ENCODE measurements at places on chromosomes 1 and 21.

- no peaks in the 10 kb centered on the region for H3K4me1 ChIP-seq
- H3K36me3 ChIP-seq, result no peaks in the 10 kb centered on the region
- DNase-seq, result peak; percentile 38
Measured at GRCh38 chr1:37434292-37435225, 39.8 kb upstream of the ZC3H12A start.

DNA sequence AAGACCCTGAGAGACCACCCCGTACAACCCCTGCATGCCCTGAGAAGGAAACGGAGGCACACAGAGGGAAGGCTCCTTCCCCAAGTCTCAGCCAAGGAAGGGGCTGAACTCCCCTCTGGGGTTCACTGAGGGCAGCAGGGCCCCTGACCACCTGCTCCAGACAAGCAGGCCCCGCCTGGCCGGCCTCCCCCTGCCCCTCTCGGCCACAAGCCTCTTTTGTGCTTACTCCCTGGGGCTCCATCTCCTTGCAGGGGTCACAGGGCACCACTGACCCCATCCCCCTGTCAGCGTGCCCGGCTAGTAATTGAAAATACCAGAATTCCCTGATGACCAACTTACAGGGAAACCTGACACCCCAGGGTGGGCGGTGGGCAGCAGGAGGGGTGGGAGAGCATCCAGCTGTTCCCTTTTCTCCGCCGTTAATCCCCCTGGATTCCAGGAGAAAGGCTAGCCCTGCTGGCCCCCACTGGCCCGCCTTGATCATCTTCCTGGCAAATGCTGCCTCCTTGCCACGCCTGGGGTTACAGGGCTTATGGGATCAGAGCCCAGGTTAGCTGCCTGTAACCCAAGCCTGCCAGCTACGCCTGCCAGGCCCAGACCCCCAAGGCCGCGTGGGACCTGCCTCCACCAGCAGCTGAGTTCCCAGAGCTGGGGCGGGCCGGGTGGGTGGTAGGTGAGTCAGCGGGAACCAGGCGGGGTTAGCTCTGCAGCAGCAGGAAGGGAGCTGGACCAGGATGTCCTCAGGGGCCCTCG is 96.1 kb downstream of the LACTBL1 start:
- DNase-seq, result no peak
- no peaks in the 10 kb centered on the region for H3K4me1 ChIP-seq
- no peak overlapping the region for H3K27ac ChIP-seq
- H3K4me3 ChIP-seq, result no peak overlapping the region
- no peaks in the 10 kb centered on the region for H3K27me3 ChIP-seq
- H3K36me3 ChIP-seq, result peaks cover 4% of the 10 kb centered on the region

GRCh38 chr1:234827181-234827580 is 217.2 kb upstream of the IRF2BP2 start:
- H3K36me3 ChIP-seq, result no peaks in the 10 kb centered on the region
- no peak overlapping the region for H3K27ac ChIP-seq
- H3K4me1 ChIP-seq, result no peaks in the 10 kb centered on the region
- H3K4me3 ChIP-seq, result no peak overlapping the region
- no peaks in the 10 kb centered on the region for H3K27me3 ChIP-seq
- DNase-seq, result no peak

DNA sequence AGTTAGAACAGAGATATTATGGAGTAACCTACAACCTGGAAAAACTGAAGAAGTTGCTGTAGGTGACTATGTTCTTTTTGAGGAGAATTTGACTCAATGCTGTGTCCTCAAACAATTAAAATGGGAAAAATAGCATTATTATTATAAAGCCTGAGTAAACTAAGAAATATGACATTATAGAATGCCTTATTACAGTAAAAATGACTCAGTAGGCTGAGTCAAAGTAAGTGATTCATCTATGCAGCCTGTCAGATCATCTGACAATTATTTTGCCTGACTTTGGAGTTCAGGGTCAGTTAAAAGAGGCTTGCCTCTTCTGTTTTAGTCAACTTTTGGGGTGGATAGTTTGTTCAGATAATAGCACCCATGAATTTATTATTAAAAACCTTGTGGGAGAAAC is 150.8 kb upstream of the PTGFR start:
- no peak overlapping the region for H3K4me3 ChIP-seq
- no peaks in the 10 kb centered on the region for H3K4me1 ChIP-seq
- DNase-seq, result no peak
- H3K36me3 ChIP-seq, result no peaks in the 10 kb centered on the region
- H3K27me3 ChIP-seq, result no peaks in the 10 kb centered on the region

DNA sequence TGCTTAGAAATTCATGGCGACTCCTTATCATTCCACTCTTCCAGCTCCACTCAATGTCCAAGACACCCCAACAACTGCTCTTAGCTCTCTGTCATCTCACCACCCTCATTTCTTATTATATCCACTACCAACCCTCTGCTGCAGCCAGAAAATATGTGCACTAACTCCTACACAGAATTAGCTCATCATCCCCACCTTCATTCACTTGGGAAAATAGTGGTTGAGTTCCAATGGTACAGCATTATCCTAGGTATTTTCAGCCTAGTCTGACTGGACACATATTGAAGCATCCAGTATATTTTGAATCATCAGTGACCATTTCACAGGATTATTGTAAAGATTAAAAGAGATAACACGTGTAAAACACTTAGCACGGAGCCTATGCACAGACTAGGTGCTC is 16.7 kb upstream of the VSIG8 start:
- no peak overlapping the region for H3K27ac ChIP-seq
- DNase-seq, result no peak
- peaks cover 2% of the 10 kb centered on the region for H3K27me3 ChIP-seq
- no peak overlapping the region for H3K4me3 ChIP-seq
- H3K36me3 ChIP-seq, result no peaks in the 10 kb centered on the region

DNA sequence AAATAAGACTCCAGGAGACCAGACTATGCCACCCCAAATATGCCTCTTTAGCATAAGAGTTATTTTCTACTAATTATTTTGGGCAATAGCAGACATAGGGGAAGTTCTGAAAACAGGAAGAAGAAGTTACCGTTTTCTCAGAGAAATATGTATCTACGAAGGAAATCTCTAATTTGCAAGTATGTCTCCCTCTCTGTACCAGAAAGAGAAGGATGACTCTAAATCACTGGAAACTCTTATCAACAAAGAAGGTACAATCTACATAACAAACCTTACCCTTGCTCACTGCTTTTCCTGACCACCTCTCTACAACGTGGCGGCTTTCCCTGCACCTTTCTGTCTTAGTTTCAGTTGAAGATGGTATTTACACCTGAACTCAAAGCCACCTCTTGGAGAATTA is 49.0 kb downstream of the OMA1 start:
- H3K36me3 ChIP-seq, result peaks cover 26% of the 10 kb centered on the region
- no peak overlapping the region for H3K4me3 ChIP-seq
- no peak overlapping the region for H3K27ac ChIP-seq
- peaks cover 20% of the 10 kb centered on the region for H3K4me1 ChIP-seq
- no peaks in the 10 kb centered on the region for H3K27me3 ChIP-seq

- H3K36me3 ChIP-seq, result no peaks in the 10 kb centered on the region
- no peak overlapping the region for H3K27ac ChIP-seq
- no peak for DNase-seq
- no peak overlapping the region for H3K4me3 ChIP-seq
- no peaks in the 10 kb centered on the region for H3K27me3 ChIP-seq
- no peaks in the 10 kb centered on the region for H3K4me1 ChIP-seq
Measured at GRCh38 chr1:189438808-189439207, 1038.9 kb downstream of the BRINP3 start.

- H3K4me1 ChIP-seq, result peaks cover 24% of the 10 kb centered on the region
- no peaks in the 10 kb centered on the region for H3K27me3 ChIP-seq
- DNase-seq, result no peak
- H3K4me3 ChIP-seq, result no peak overlapping the region
Measured at GRCh38 chr1:197781968-197782721, 6.9 kb upstream of the DENND1B start.

DNA sequence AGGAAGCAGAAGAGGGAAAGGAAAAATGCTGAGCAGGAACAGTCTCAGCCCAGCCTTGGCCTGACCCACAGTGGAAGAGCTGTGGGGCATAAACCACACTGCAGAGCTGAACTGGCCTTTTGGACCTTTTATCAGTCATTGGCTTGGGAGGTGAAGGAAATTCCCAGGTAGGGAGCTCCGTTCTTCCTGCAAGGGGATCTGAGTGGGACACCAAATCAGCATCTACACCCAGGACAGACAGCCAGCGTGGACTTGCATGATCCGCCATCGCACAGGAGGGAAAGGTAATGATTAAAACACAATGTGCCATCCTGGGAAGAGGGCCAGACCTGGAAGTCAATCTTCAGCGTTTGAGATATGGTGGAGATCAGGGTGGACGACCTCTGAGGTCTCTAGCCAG is 1.2 kb upstream of the MTFR1L start:
- DNase-seq, result no peak
- H3K36me3 ChIP-seq, result no peaks in the 10 kb centered on the region
- H3K27me3 ChIP-seq, result peaks cover 14% of the 10 kb centered on the region
- peaks cover 34% of the 10 kb centered on the region for H3K4me1 ChIP-seq
- H3K27ac ChIP-seq, result peak overlapping the region; percentile 89

DNA sequence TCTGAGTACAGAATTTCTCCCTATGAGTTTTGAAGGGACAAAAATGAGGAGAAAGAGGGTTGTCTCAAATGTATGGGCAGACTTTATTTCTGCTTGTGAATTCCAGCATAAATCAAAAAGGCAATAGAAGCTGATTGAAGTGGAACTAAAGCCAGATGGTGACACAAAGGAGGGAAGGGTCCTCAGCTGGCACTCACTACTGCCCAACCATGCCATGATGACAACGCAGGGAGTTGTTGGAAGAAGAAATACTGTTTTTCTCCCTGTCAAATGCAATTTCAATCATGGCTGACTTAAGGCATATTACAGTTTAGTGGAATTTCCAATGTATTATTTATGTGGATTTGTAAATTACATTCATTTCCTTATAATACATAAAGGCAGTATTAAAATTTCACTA is 805.8 kb downstream of the ADGRL2 start:
- no peak overlapping the region for H3K27ac ChIP-seq
- H3K27me3 ChIP-seq, result no peaks in the 10 kb centered on the region
- no peaks in the 10 kb centered on the region for H3K36me3 ChIP-seq
- no peak for DNase-seq
- no peaks in the 10 kb centered on the region for H3K4me1 ChIP-seq
- no peak overlapping the region for H3K4me3 ChIP-seq

DNA sequence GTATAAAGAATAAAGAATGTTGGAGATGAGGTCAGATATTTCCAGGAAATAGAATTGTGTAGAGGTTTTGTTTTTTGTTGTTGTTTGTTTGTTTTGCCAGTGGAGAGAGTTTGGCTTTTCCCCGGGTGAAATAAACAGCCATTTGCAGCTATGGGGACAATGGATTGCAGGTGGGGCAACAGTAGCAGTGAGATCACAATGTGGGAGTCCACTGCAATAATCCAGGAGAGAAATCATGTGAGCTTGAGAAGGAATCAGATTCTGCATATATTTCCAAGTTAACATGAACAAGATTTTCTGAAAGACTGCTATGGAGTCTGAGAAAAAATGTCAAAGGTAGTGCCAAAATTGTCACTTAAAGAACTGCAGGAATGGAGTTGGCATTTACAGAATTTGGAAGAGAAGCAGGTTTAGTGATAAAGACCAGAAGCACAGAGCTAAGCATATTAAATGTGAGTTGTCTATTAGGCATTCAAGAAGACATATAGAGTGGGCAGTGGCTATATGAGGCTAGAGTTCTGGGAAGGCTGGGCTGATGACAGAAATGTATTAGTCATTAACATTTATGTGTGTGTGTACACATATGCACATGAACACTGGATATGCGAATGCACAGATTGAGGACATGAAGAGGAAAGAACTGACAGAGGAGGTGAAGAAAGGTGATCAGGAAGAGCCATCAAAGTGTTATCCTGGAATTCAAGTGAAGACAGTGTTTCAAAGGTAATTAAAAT is 729.6 kb upstream of the PTBP2 start:
- no peaks in the 10 kb centered on the region for H3K36me3 ChIP-seq
- DNase-seq, result no peak
- no peak overlapping the region for H3K27ac ChIP-seq
- no peaks in the 10 kb centered on the region for H3K4me1 ChIP-seq

DNA sequence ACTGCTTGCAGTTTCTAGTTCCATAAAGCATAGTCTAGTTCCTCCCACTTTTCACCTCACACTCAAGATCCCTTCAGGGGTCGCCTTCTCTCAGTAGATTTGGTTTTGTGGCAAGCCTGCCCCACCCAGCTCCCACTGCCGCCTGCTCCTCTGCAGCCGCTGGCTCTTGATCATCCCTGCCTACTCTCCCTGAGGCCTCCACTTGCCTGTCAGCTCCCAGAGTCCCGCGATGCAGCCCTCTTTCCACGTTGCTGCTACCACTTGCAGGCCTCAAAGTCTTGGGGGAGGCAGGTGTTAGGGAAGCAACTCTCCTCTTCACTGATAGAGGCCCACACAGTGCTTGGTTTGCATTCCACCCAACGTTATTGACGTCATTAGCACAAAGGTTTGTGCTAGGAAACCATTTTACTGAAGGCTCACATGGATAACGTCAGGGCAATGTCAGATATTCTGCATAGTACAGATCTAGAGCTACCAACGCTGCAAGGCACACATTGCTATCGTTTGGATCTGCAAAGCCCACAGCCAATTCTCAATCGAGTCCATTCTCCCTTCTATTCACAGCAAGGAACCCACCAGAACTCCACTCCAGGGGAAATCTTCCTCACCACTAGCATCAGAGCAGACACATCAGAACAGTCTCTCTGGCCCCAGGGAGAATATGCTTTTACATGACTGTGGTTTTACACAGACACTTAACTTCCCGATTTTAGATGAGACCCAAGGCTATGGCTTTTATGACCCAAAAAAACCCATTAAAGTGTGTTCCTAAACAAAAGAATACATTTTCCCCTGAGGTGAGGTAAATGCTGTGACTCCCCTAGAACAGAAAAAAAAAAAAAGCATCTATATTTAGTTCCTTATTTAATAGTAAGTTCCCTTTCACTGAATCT is 519.5 kb upstream of the CAMK1G start:
- H3K27me3 ChIP-seq, result peaks cover 3% of the 10 kb centered on the region
- no peak overlapping the region for H3K4me3 ChIP-seq
- no peak overlapping the region for H3K27ac ChIP-seq
- DNase-seq, result no peak
- no peaks in the 10 kb centered on the region for H3K4me1 ChIP-seq

GRCh38 chr1:182397653-182398393 is 2.6 kb downstream of the TEDDM1 start:
- no peak for DNase-seq
- H3K4me1 ChIP-seq, result peaks cover 9% of the 10 kb centered on the region
- no peak overlapping the region for H3K27ac ChIP-seq
- H3K27me3 ChIP-seq, result no peaks in the 10 kb centered on the region
- H3K4me3 ChIP-seq, result no peak overlapping the region

DNA sequence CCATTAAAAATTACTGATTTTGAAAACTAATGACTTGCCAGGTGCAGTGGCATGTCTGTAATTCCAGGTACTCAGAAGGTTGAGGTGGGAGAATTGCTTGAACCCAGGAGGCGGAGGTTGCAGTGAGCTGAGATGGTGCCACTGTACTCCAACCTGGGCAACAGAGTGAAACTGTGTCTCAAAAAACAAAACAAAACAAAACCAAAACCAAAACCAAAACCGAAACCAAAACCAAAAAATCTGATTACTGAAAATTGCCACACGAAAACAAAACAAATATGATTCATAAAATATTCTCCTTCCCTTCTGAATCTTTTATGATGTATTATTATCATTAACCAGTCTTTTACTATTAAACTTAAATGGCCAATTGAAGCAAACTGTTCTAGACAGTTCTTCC is 74.1 kb downstream of the SERINC2 start:
- no peaks in the 10 kb centered on the region for H3K36me3 ChIP-seq
- peaks cover 11% of the 10 kb centered on the region for H3K4me1 ChIP-seq
- peak; percentile 37 for DNase-seq

Data from immature natural killer cell (primary cell).